8988T (cell line): ENCODE measurements at places on chromosomes 5 and 9.

GRCh38 chr5:142926549-142926948, 156.4 kb downstream of the ARHGAP26 start:
- no peak for DNase-seq

- DNase-seq, result no peak
Observed at GRCh38 chr5:127447827-127448226, 69.6 kb upstream of the PRRC1 start.

GRCh38 chr5:125987677-125988255, 435.4 kb upstream of the GRAMD2B start:
- DNase-seq, result no peak

DNA sequence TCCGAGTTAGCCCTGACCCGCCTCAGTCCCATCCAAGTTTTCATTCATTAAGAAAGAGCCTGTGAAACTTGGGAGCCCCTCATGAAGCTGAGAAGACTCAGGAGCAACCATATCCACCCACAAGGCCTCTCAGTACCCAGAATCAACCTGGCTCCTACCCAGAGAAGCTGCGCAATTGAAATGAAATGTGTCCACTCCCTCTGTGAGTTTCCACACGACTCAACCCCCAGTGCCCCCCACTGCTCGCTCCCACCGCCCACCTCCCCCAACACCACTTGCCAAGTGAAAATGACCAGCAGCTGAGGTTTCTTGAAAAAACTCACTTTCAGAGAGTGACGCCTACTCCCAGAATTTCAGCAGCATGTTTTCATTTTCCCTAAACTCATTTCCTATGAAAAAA, 104.6 kb downstream of the CDK5RAP2 start:
- no peak for DNase-seq

GRCh38 chr5:74177961-74178360, 462.6 kb downstream of the ENC1 start:
- DNase-seq, result no peak
